Stimulated activated CD4-positive, alpha-beta T cell treated with anti-CD3 and anti-CD28 coated beads, TNF-alpha, amount 100 ng/mL, for 1 hour (primary cell): ENCODE measurements at places on chromosomes 13 and 19.
A peak's percentile ranks its signal among the peaks of the same experiment; 100 is the strongest.

DNA sequence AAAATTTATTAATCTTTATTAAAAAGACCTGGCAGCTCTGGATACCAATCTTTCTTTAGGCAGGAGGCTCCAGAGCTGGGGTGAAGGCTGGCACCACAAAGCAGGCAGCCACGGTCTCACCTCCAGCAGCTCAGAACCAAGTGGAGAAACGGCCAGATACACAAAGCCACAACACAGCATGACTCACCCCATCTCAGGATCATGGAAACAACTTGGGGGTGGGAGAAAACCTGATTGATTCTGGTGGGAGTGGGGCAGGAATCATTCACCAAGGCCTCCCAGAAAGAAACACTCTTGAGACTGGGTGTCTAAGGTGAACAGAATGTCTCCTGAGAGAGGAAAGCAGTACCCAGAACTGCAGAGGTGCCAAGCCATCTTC lies 64.2 kb downstream of the CRYL1 start:
- DNase-seq: no peak

- DNase-seq: no peak
Observed at GRCh38 chr13:87999788-88000187, 328.6 kb downstream of the SLITRK5 start.

- no peak for DNase-seq
Observed at GRCh38 chr13:44739539-44739938, 163.4 kb upstream of the TSC22D1 start.

DNA sequence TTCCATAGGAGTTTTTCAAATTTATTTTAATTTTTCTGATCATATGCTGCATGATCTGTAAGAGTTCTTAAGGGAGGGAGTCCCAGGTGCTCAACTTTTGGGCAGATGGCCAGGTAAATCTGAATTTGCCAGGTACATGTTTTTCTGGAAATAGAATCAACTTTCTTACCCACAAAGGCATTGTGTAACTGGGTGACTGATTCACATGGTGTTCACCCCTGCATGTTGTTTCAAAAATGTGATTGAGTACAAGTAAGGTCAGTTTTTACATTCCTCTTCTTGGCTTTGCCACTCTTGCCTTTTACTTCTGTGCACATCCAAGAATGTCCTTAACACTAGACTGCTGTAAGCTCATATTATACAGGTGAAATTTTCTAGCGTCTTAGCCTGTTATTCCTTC lies 30.4 kb downstream of the RB1 start:
- no peak for DNase-seq

DNA sequence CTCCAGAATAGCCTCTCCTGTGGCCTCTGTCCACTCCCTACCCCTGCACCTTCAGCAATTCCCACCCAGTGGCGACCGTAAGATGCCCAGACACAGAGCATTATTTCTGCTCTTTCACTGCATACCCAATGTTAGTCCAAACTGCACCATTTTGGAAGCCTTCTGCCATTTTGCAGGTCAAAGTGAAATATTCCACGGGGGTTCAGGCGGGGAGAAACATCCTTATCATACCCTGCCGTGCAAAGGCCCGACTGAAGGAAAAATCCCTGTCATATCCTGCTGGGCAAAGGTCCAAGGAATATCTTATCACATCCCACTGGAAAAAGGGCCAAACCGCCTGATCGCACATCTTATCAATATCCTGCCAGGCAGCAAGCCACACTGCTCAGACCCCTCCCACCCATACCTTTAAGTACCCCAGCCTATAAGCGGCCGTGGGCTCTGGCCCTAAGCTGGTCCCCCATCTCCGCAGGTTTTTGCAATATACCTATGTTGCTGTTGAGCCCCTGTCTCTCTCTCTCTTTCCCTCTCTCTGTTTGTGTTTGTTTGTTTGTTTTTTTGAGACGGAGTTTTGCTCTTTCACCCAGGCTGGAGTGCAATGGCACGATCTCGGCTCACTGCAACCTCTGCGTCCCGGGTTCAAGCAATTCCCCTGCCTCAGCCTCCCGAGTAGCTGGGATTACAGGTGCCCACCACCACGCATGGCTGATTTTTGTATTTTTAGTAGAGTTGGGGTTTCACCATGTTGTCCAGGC lies 18.2 kb downstream of the CLEC11A start:
- DNase-seq: no peak

GRCh38 chr19:21765151-21765550 lies 2.2 kb downstream of the ZNF100 start:
- no peak for DNase-seq

DNA sequence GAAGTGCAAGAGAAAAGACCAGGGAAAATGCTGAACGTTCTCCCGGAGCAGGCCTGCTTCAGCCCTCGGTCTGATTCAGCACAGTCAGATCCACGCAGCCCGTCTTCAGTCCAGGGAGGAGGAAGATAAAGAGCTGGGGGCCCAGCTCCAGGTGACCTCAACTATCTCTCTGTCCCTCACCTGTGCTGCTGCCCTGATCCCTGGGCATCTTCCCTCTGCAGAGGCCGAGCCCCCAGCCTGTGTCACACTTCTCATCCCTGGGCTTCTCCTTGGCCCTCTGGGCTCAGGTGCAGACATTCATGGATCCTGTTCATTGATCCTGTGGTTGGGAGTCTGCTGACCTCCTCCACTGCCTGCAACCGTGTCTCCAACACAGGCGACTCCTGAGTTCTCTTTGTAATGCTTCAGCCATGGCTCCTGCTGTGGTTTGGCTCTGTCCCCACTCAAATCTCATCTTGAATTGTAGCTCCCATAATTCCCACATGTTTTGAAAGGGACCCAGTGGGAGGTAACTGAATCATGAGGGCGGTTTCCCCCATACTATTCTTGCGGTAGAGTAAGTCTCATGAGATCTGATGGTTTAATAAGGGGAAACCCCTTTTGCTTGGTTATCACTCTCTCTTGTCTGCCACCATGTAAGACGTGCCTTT lies 27.9 kb downstream of the COL4A2 start:
- no peak for DNase-seq

- DNase-seq: no peak
Observed at GRCh38 chr19:16197188-16197621, 506 bp upstream of the AP1M1 start.

DNA sequence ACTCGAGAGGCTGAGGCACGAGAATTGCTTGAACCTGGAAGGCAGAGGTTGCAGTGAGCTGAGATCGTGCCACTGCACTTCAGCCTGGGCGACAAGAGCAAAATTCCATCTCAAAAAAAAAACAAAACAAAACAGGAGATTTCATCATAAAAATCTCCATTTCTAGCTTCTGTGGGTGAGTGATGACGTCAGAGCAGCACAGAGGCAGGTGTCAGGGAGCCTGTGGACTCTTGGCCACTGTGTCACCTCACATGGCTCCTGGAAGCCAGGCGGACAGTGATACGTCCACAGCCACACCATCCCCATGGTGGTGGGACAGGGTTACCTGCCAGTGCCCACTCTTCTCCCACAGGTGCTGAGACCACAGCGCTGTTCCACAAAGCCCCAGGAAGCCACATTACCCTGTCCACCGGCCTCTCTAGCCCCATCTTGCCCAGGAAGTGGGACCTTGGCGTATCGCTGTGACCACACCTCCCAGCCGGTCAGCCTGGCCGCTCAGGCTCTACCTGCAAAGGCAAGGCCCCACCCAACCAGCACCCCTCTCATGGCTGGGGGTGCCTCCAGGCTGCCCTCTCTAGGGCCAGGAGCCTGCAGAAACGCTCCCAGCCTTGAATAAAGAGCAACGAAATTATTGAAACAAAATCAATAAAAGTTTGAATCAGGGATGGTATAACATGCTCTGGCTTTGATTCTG lies 2.5 kb upstream of the FXYD3 start:
- no peak for DNase-seq

DNA sequence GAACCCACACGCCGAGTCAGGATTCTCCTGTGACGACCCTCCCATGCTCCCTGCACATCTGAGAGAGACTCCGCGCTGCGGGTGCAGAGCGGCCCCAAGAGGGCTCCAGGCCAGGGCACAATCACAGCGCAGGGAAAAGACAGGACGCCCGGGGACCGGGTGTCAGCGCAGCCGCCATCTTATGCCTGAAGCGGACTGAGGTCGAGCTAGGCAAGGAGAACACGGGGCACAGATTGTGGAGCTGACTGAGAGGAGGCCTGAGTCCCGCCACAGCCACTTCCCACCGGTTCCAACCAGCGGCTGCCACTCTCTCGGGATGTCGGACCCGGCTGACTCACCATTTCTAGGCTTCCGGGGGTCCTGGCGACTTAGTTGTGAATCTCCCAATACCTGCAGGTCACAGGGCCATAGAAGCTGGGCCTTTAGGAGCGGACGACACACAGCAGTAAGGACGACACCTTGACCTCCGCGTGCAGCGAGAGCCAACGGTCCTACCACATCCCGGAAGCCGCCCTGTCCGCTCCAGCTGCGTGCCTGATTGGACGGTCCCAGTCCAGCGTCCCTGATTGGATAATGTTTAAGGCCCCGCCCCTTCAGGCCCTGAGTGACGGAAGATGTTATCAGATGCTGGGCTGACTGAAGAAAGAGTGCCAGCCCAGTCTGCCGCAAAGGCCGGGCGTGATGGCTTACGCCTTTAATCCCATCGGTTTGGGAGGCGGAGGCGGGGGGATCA lies at the start of gene ZNF728:
Gene ZNF728 (minus strand): TSS at position 487 of the 733 bp plus-strand sequence. CDS start 146 bp downstream, at position 341.
- no peak for DNase-seq

DNA sequence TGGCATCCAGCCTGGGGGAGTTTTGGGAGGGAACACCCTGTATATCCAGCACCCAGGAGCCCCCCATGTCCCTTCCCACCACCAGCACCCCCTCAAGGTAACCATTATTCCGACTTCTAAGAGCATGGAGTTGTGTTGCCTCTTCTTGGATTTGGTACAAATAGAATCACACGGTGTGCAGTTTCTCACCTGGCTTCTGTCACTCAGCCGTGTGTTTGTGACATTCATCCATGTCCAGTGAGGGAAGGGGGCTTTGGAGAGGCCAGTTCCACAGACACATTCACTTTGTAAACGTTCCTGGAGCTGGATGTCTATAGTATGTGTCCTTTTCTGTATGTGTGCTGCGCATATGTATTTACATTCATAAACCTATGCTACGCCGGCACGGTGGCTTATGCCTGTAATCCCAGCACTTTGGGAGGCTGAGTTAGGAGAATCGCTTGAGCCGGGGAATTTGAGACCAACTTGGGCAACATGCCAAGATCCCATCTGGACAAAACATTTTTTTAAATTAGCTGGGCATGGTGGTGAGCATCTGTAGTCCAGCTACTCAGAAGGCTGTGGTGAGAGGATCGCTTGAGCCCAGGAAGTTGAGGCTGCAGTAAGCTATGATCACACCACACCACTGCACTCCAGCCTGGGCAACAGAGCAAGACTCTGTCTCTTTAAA lies 36.6 kb downstream of the MYH14 start:
- no peak for DNase-seq

GRCh38 chr19:1474765-1475351 lies 4.2 kb downstream of the C19orf25 start:
- DNase-seq: no peak

GRCh38 chr19:23283925-23284324 lies 33.7 kb upstream of the ZNF724 start:
- peak; percentile 21 for DNase-seq

- DNase-seq: no peak
Observed at GRCh38 chr13:99969919-99970650, 1.5 kb downstream of the ZIC5 start.

DNA sequence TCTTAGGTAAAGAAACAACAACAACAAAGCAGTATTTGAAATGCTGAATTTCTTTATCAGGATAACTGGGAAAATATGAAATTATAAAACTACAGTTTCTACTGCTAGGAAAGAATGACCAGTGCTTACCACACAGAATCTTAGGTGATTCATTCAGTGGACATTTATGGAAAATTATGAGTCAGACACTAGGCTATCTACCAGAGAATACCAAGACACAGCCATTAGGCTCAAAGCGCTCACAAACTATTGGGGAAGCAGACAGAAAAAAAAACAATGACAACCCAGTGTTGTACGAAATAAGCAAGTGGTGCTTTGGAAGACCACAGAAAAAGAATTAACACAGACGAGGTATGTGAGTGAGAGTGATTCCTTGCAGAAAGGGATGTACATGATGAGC lies 1019.5 kb downstream of the PCDH9 start:
- no peak for DNase-seq

DNA sequence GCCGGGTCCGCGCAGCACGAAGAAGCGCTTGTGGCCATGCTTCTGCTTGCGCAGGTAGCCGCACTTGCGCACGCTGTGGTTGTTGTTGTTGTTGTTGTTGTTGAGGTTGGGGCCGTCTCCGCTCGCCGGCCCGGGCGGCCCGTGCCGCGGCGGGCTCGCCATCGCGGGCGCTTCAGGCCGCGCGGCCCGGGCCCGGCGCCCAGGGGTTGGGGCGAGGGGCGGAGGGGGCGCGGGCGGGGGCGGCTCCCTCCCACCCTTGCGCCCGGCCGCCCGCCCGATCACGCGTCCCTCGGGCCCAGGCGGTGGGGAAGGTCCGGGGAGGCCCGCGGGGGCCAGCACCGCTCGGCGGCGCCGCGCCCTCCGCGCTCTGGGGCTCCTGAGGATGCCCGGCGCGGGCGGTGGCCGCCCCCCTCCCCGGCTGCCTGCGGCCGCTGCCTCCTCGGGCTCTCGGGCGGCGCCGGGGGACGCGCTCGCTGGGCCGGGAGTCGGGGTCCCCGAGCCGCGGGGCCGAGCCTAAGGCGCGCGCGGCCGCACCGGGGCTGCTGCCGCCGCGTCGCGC lies 412 bp downstream of the IRS2 start:
- no peak for DNase-seq

- DNase-seq: no peak
Observed at GRCh38 chr13:50389726-50390125, 374.5 kb downstream of the KCNRG start.

- no peak for DNase-seq
Observed at GRCh38 chr13:107680115-107680514, 535.2 kb downstream of the LIG4 start.

DNA sequence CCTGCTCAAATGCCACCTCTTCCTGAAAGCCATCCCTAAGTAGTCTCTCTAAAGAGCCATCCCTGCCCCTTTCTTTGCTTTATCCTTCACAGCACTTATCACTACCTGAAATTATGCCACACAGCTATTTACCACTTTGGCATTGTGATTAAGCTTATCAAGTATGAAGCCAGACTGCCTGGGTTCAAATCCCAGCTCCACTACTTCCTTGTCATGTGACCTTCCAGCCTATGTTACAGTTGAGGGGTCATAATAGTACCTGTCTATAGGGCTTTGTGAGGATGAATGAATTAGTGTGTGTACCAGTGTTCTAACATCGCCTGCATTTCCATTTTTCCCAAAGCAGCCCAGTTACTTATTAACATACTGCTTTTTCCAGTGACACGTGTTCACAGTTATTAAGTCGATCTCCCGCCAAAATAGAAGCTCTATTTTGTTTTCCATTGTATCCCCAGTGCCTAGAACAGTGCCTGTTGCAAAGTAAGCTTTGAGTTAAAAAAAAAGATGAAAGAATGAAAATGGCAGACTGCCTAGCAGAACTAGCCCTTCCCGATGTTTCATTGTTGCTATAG lies 32.8 kb downstream of the ZSWIM9 start:
- DNase-seq: no peak

GRCh38 chr13:63198071-63198470 lies 1782.4 kb upstream of the PCDH20 start:
- no peak for DNase-seq

DNA sequence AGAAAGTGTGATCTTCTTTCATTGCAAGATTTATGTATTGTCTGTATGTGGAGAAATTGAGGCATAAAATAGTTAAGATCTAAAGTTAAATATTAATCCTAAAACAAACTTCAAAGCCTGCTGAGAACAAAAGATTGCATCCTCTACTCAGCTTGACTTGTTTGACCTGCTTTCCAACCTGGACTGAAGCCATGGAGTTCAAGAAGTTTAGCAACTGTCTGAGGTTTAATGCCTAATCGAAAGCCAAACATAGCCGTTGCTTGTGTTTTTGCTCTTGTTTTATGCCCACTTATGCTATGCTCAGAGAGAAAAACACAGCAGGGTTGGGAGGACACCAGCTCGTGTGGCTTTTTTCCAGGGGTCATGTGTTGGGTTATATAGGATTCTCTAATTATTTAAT lies 135.6 kb downstream of the NUFIP1 start:
- no peak for DNase-seq
